ENCODE measurements at places on chromosomes 12 and 14.

DNA sequence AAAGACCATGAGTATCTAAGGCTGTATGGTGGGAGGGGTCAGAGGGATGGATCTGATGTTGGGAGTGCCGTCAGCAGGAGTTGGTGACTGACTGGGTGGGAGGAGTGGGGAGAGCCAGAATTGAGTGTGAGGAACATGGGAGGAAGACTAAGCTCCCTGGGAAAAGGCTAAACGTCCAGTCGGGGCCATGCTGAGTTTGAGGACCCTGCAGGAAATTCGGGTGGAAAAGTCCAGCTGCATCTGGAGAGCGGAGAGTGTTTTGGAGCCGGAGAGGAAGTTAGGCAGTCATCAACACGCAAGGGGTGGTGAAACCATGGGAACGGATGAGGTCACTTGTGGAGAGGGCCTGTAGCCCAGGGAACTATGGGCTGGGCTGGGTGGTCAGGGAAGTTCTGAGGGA, 60.9 kb downstream of the ELK3 start:
- DNase-seq: no peak

GRCh38 chr14:26974965-26975364, 377.1 kb upstream of the NOVA1 start:
- no peak for DNase-seq

GRCh38 chr12:65755596-65755978, 68.7 kb upstream of the HMGA2 start:
- no peak for DNase-seq

DNA sequence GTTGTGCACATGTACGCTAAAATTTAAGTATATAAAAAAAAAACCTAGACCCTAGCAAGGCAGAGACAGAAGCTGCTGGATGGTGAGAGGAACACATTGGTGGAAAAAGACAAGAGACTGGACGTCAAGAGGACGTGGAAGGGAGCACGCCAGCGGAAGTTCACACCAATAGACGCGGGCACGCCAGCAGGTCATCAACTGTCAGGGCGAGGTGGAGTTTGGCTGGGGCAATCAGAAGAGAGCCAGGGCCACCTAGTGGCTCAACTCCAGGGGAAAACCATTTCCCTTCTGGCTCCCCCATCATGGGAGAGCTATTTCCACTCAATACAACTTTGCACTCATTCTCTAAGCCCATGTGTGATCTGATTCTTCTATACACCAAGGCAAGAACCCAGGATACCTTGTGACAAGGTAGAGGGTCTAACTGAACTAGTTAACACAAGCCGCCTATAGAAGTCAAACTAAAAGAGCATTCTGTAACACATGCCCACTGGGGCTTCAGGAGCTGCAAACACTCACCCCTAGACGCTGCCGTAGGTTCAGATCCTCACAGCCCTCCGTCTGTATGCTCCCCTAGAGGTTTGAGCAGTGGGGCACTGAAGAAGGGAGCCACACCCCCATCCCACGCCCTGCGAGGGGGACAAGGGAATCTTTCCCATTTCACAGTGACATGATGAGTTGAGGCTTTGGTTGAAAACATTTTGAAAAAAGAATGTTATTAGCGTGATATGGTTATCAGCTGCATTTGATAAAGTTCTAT, 702.7 kb downstream of the TMTC2 start:
- peak; percentile 39 for DNase-seq

DNA sequence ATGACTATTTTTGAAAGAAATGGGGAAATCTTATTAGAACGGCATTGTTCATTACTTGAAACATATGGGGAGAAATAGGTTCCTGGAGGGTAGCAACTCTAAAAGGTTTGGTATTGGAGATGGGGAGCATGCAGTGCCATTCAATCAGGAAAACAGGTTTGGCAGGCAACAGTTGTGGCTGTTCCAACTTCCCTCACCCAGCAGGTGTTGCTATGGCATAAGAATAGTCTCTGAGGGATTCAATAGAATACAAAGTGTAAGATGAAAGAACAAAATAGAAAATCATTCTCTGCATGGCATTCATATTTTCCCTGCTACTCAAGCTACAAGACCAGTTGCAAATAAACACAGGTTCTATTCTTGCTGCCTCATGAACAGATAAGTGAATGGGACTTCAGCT, 393.3 kb upstream of the RPL10L start:
- DNase-seq: no peak

DNA sequence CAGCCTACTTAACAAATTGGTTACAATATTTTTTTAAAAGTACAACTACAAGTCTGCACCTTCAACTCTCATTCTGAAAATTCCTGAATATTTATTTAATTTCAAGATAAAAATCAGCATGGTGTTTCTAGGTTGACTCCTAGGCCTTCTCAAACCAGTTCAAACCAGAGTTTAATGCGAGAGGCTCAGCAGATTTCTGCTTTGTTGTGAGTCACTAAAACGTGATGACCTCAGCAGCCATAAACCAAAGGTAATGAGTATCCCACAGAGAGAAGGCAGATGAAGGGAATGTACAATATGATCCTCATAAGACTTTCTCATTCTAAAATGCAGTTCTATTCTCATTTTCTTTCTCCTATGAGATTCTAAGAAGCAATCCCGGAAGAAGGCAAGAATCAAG, 1.5 kb downstream of the PRDM4 start:
- no peak for DNase-seq

- DNase-seq: no peak
Measured at GRCh38 chr12:76311796-76312195, 36.4 kb downstream of the BBS10 start.

- DNase-seq: no peak
Measured at GRCh38 chr12:126481688-126482087, 1416.5 kb downstream of the AACS start.

DNA sequence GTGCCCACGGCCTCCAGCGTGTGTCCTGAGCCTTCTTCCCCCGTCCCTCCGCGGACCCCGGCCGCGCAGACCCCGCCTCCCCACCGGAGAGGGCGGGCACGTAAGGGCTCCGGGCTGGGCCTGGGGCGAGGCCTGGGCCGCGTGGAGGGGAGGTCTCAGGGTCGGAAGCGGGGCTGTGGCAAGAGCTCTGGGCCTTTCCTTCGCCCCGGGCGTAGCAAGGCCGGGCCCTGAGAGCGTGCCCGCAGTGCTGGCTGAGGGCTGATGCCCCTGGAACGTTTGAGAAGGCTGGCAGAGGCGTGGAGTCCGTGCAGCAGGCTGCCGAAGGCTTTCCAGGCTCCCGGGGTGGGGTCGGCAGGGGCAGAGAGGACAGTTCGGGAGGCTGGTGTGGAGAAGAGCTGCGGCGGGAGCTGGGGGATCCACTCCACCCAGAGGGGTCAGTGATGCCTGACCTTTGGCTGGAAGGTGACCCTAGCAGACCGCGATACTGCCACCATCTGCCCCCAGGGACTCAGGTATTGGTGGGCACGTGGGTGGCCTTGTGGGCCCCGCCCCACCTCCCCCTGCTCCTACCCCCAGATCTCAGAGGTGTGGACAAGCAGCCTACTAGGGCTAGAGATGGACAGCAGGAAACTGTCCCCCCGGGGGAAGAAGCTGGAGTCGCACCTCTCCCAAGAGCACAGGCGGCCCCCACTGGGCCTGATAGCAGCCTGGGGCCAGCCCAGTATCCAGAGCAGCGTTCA, 558 bp downstream of the TEX22 start:
- peak; percentile 67 for DNase-seq

GRCh38 chr12:99600388-99600787, 47.2 kb upstream of the GARIN6 start:
- no peak for DNase-seq

DNA sequence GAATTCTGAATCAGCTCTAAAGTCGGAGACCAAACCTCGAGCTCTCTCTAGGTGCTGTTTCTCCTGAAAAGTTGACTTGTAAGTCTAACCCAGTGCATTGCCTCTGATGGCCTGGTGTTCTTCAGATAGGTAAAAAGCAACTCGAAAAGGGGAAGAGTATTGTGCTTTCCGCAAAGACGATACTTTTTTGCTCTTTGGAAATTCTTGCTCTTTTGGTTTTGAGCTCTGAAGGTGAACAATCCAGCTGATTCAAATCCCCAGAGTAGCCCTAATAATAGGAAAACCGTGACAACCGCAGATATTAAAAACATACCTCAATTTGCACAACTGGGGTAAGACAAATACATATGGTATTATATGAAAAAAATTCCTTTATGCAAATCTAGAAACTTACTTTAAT, 447.4 kb downstream of the RAD51B start:
- no peak for DNase-seq

DNA sequence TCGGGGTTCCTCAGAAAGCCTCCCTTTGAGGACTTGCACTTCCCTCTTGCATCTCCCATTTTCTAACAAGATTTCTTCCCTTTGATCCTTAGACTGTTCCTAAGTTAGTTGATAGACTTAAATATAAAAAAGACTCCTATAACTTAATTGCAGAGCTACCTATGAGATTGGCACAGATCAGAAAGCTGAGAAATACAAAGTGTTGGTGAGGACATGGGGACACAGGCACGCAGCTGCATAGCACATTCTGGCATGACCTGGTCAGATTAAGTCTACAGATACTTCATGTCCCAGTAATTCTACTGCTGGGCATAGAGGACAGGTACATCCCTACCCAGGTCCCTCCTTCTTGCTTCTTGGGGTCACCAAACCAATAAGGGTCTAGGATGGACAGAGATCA, 141.7 kb upstream of the LHX5 start:
- no peak for DNase-seq

GRCh38 chr14:62118461-62118860, 356.2 kb downstream of the SNAPC1 start:
- DNase-seq: no peak

DNA sequence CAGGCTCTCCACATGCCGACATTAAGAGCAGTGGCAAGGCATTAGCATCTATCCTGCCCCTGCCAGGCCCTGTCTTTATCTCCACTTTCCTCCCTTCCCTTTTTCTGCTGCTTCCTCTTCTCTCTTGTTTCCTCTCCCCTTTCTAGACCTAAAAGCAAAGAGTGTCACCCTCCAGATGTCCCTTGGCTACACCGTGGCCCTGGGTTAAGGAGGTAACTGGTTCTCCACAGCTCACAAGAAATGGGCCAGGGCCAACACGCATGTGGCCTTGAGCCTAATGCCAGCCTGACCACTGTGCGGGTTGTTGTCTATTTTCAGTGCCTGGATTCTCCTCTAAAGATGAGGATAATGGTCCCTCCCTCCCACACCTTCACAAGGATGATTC, 41.7 kb upstream of the DDX11 start:
- DNase-seq: no peak

GRCh38 chr12:16833376-16834015, 227.5 kb upstream of the LMO3 start:
- DNase-seq: no peak

- no peak for DNase-seq
Measured at GRCh38 chr14:76329154-76329928, 46.6 kb upstream of the ESRRB start.

GRCh38 chr12:112413855-112414625, 4.6 kb upstream of the RPL6 start:
- DNase-seq: no peak

GRCh38 chr12:52805739-52806138, 8.2 kb downstream of the KRT4 start:
- no peak for DNase-seq

DNA sequence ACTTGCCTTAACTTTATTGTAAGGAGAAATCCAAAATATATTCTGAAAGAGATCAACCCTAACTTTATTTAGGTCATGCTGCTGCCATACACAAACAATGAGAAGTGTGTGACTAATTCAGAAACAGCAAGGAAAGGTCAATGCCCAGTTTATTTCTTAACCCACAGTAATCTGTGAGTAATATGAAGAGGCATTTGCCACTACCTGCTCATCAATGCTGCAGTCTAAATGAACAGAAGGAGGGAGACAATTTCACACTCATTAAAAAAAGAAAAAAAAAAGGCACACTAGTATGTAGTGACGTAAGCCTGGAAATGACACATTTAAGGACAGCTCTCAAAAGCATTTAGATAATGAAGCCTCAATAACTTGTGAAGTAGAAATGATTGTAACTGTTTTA, 90.5 kb upstream of the FOXN3 start:
- no peak for DNase-seq

DNA sequence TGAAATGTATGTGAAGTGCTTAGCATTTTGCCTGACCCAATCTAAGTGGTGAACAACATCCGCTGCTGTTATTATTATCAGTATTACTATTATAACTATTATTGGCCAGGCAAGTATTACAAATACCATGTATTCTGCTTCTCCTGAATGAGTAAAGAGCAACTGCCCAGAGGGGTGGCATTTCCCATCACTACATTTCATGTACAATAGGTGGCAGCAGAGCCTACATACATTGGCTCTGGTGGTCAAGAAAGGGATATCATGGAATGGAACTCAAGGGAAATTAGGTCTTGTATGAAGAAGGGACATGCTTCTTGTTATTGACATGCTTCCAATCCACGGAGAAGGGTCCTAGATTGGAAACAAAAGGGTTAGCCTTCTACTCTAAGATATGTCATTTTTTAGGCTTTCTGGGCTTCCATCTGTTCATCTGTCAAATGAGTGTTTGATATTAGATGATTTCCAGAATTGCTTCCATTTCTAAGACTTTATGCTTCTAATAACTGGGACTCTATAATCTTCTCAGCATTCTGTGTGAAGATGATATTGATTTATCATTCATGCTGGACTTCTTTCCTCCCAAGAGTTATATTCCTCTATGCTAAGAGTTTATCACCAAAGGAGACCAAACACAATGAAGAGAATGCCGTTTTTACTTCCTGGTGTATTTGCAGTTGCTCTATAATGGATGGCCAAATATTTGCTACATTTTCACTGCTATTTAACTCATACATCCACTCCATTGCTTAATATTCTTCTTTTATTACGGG, 239.1 kb downstream of the SSPN start:
- DNase-seq: peak; percentile 34

- no peak for DNase-seq
Measured at GRCh38 chr12:47785036-47785886, 12.2 kb downstream of the SLC48A1 start.

GRCh38 chr14:77032491-77032843, 4.0 kb upstream of the IRF2BPL start:
- no peak for DNase-seq

GRCh38 chr12:124109760-124110159, 136.7 kb downstream of the ZNF664 start:
- peak; percentile 35 for DNase-seq

GRCh38 chr12:121766290-121767039, 27.0 kb downstream of the RHOF start:
- no peak for DNase-seq

DNA sequence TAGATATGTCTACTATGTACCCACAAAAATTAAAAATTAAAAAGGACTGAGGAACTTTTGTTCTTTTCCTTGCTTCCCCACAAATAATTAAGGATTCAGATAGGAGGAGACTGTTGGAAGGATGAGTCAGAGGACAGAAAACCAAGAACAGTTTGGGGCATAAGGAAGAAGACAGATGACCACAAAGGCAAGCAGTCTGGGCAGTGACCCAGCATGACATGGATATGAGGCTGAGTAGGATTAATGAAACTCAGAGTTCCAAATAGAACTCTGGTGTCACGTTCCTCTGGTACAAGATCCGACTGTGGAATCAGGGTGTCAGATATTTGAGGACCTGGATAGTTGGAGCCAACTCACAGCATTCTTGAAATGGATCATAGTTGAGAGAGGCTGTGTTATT, 89.3 kb upstream of the SLC38A4 start:
- no peak for DNase-seq

All from glutamatergic neuron (in vitro differentiated cells).